ENCODE measurements at places on chromosomes 3 and 15.

DNA sequence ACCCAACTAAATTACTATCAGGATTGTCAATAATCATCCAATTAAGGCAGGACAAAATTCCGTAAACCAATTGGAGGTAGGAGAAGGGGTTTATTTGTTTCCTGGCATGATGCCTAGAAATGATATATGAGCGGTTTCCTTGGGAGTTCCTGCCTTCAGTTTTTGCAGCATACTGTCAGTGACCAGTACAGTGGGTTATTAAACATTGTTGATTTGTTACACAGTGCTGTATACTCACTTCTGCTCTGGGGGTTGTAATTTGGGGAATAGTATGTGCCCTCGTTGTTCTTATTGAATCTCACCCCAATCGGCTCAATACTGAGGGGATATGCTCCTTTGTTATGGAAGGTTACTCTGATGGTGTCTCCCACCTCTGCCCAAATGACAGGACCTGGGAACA, 22.2 kb downstream of the CP start:
- DNase-seq: no peak

- DNase-seq: no peak
These were observed 13.0 kb upstream of the ALDH1A3 start for GRCh38 chr15:100866386-100867330.

GRCh38 chr3:71579935-71580406, 3.6 kb downstream of the FOXP1 start:
- no peak for DNase-seq

DNA sequence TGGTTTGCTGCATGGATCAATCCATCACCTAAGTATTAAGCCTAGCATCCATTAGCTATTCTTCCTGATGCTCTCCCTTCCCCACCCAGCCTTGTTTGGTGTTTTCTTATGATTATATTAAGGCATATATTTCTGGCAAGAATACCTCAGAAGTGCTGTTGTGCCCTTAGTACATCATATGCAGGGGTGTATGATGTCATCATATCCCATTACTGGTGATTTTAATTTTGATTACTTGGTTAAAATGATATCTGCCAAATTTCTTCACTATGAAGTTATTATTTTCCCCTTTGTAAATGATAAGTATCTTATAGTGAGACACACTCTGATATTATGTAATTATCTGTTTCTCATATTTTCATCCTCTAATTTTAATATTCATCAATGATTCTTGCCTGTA, 15.4 kb downstream of the SLC22A14 start:
- DNase-seq: no peak

DNA sequence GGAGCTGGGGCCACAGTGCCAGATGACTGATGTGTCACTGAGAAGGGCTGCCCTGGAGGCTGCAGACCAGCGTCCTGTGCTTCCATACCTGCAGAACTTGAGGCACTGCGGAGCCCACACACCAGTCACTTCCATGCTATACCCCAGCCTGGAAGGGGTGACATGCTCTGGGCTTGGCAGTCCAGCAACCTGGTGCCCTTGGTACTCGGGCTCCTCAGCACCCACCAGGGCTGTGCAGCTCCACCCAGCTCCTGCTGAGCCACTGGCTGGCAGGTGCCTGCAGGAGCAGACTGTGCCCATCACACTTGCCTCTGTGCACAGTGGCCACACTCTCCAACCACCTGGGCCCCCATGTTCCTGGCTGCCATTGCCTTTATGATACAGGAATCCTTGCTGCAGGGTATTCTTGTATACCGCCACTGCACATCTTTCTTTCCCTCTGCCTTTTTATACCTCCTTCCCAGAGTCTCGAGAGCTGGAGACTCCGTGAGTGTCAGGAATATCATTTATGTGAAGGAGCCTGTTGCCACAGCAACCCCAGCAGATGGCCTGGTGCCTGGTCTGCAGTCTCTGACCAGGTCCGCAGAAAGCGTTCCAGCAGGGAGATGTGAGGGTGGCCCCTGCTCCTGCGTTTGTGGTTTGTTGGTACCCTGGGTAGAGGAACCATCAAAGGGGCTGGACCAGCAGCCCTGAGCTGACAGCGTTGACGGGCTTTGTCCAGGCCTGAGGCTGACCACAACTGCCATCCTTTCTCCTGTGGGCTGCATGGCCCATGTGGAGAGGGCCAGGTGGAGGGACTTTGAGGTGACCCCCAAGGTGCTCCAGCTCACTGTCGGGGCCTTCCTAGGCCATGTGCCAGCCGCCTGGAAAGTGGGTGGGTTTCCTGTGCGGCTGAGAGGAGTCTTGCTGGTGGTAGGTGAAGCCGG, 93.4 kb upstream of the PLXNA1 start:
- DNase-seq: no peak

DNA sequence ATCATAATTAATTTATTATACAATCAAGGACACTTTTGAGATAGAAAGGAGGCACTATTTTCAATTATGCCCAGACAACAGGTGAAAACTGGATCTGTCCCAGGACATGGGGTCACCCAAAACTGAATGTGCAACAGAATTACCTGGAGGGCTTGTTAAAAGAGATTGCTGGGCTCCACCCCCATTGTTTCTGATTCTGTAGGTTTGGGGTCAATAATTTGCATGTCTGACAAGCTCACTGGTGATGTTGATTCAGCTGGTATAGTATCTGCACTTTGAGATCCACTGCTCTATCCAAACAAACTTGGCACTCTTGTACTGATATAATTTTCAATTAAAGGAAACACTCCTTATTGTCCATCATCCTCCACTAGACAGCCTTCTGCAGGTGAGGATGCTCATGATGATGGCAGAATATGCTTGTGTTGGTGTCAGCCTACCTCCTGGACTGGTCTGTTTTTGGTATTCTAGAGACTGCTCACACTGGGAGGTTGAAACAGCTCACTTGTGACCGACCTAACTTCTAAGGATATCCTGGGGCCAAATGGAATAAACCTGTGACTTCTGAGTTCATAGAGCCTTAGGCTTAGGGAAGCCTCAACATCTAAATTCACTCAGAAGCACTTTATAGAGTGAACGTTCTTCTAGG, 2.2 kb downstream of the P2RY14 start:
- DNase-seq: no peak

DNA sequence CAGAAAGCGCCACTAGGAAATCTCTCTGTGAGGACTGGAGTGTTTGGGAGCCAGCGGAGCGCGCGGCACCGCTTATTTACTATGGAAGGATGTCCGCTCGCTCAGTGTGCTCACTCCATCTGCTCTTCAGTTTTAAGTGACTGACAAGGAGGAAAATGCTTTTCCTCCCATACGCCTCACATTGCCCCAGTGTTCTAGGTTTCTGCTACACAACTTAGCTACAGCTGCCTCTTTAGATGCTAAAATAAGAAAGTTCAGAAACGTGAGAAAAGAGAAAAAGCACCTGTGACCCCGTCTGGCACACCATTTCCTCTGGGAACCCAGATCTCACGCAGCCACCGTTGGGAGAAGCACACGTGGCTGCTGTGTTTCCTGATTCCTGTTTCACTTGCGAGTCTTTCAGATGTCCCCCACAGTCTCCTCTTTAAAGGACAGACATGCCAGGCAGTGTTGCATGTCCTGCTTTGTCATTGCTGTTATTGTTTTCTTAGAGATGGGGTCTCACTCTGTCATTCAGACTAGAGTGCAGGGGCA, 11.7 kb upstream of the MUSTN1 start:
- DNase-seq: no peak

DNA sequence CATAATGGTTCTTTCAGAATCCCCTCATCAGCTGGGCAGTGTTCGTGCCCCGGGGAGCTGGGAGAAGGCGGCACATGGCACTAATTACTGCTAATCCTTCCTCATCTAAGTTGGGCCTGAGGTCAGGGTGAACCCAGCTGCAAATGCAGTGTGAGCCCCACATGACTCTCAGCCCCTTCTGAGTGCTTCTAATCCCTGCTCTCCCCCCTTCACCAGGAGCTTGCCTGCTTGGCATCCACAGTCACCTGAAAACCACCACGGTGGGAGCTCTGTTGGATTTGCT, 455 bp upstream of the TRPM1 start:
- DNase-seq: no peak

GRCh38 chr3:53346922-53347260, 452 bp downstream of the DCP1A start:
- no peak for DNase-seq

DNA sequence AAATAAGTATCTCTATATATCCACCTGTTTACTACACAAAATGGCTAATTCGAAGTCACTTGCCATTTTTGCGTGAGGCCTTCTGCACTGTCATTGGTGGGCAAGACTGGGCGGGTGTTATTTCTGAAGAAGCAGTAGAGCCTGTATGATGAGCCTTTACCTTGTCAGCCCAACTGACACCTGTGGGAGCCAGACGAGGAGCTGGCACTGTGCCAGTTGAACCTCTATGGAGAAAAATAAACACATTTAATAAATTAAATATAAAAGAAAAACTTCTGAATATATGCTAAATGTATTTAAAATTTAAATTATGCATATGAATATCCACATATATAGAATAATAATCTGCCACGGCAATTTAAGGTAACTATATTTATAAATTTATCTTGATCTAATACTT, 109.9 kb downstream of the SCAPER start:
- no peak for DNase-seq

GRCh38 chr15:101349047-101349951, 54.3 kb upstream of the SNRPA1 start:
- DNase-seq: no peak

DNA sequence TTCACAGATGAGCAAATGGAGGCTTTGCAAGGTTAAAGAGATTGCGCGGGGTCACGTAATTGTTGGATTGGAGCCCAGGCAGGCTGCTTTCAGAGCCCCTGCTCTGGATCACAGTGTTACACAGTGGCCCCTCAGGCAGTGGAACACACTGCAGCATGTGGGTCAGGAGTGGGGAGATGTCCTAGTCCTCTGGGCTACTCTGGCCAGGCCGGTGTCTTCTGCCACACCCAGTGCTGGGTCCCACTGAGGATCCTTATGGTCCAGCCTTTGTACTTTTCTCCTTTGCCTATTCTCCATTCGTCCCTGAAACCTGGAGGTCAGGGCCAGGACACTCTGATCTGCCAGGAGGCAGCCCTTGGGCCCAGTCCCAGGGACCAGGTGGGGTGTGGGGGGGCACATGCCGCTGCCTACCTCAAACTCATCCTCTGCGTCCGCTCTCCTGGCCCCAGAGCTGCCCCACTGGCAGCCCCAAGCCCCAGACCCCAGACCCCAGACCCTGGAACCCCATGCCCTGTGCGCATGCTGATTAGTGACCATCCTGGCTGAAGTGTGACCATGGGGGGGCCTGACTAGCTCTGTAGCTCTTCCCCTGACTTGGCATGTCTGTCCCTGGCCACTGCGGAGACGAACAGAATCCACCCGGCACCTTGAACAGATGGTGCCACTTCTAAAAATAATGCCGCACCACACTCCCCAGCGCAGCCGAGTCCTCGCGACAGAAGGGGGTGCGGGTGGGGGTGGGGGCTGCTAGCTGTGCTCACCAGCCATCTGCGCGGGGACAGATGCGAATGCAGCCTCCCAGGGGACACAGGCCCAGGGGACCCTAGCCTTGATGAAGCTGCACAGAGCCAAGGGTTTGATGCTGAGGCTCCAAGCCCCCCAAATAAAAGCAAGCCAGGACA, 41.6 kb downstream of the ATP2B2 start:
- no peak for DNase-seq

DNA sequence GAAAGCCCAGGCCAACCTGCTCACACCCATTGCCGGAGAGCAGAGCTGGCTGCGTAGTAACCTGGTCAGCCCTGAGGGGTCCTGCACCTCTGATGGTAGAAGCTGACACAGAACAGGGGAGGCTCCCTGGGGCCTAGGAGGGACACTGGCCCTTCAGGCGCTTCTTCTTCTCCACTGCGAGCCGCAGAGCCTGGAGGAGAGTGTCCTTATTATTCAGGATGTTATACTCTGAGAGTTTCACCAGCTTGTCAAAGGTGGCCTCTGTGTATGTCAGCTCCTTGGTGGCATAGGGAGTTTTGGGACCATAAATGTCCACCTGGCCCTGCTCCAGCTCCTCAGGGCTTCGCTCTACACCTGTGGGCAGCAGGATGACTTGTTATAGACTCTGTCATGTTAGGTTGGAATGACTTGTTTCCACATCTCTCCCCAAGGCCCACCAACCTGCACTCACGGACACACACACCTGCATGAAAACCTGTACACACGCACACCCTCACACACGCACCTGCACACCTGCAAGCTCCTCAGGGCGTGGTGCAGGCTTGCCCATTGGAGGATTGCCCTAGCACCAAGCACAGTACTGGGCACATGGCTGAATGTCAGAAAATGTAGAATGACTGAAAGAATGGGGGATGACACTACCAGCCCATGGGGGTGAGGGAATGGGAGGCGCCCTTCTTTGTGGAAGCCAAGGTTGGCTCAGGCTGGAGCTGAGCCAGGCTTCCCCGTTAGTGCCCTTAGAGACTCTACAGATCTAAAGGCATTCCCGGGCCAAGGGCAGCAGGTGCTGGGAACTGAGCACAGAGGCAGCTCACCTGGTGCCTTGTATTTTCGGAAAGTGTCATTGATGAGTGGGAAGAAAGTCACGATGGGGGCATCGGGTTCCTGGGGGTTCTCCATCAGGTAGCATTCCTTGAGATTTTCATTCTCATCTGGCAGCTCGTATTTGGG, 11.5 kb upstream of the EHD4 start:
- DNase-seq: no peak

GRCh38 chr3:159953325-159954085, 35.1 kb upstream of the IL12A start:
- no peak for DNase-seq

- no peak for DNase-seq
These were observed 420.3 kb upstream of the CFAP20DC start for GRCh38 chr3:59469948-59470723.

DNA sequence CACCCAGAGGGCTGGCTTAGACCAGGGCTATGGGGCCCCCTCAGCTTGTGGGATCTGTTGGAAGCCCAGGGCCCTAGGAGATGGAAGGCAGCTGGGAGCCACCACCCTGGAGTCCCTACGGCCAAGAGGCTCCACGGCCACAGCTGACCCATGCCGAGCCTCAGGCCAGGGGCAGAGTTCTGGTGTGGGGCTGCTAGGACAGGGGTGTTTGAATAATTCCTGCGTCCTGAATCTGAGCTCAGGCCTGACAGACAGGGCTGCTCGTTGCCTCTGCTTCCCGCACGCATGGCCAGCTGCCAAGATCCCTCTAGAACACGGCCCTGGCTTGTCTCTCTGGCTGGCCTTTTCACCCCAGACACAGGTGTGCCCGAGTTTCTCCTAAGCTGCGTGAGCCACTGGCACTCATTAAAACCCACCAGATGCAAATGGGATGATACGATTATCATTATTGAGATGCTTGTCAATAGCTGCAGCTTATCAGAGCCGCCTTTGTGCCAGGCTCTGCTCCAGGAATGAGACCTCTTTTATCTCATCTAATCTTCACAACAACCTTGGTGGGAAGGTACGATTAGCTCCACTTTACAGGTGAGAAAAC, 70.2 kb downstream of the EFCAB12 start:
- no peak for DNase-seq

GRCh38 chr3:9613056-9613748, 36.1 kb upstream of the MTMR14 start:
- DNase-seq: no peak
